ENCODE measurements at places on chromosomes 6 and 20.

- no peak for DNase-seq
These were observed 30.9 kb downstream of the HEBP2 start for GRCh38 chr6:138434925-138435324.

- DNase-seq = peak; percentile 53
These were observed 44.8 kb downstream of the TCP11 start for GRCh38 chr6:35096129-35096862.

DNA sequence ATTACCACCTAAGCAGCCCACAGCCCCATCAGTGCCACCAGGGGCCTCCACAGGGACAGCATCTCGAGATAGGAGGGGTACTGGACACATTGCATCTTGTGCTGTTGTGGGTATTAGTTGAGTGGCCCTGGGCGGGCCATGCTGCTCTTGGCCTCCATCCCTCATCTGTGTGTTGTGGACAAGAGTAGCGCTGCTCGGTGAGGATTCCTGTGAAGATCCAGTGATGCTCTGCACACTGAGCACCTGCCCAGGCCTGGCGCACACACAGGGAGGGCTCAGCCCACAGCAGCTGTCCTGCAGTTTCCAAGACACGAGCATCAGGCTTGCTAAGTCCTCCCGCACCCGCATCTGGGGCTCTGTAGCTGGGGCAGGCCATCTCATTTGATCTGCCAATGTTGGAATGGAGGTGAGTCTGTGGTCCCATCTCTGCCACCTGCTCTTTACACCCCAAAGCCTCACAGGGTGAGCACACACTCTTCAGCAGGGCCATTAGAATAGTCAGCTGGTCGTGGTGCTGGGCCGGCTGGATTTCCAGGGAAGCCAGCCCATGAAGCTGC, 32.0 kb downstream of the SPATA2 start:
- DNase-seq = no peak

DNA sequence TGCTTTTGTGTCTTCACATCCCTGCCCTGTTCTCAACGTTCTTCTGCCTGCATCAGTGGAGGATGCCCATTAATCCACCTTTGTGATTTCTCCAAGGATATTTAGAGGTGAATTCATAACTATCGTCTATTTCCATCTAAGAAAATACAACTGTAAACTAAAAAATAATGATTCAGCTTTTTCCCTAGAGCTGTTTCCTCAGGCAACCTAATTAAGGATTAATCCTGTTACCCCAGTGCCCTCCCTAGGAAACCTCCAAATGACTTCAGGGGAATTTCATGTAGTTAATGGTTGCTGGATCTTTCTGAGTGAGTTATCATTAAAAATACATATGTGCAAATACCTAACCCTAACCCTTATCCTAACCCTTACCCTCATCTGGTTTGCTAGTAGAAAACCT, 14.6 kb upstream of the AFDN start:
- no peak for DNase-seq

GRCh38 chr20:59322081-59322480, 21.7 kb downstream of the EDN3 start:
- no peak for DNase-seq

- peak; percentile 44 for DNase-seq
These were observed 8.8 kb upstream of the MOG start for GRCh38 chr6:29647927-29648642.

DNA sequence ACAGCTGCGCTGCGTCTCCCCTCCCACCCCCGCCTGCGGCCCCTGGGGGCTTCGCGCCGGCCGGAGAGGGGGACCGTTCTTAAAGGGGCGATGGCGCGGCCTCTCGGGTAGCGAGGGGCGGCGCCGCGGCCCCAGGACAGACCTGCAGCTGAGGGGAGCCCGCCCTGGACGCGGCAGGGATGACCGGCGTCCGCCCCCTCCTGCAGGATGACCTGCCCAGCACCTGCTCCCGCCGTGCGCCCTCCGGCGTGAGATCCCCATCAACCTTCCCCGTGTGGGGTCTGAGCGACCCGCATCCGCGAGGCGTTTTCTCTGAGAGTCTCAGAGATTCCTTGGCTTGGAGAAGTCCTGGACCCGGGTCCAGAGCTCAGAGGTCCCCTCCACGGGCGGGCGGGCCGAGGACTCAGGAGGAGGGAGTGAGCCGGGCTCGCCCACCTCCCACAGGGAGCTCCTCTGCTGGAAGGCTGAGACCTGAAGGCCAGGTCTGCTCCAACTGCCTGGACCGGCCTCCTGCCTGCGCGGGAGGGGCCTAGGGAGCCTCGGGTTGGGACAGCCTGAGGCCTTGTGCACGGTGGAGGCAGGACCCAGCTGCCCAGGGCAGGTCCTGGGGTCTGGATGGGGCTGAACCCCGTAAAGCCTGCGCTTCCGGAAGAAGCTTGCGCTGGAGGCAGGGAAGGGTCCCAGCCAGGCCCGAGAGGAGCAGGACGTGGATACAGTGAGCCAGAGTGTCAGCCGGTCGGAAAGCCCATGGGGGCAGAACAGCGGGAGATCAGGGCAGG, 532 bp upstream of the NKAIN4 start:
- no peak for DNase-seq

DNA sequence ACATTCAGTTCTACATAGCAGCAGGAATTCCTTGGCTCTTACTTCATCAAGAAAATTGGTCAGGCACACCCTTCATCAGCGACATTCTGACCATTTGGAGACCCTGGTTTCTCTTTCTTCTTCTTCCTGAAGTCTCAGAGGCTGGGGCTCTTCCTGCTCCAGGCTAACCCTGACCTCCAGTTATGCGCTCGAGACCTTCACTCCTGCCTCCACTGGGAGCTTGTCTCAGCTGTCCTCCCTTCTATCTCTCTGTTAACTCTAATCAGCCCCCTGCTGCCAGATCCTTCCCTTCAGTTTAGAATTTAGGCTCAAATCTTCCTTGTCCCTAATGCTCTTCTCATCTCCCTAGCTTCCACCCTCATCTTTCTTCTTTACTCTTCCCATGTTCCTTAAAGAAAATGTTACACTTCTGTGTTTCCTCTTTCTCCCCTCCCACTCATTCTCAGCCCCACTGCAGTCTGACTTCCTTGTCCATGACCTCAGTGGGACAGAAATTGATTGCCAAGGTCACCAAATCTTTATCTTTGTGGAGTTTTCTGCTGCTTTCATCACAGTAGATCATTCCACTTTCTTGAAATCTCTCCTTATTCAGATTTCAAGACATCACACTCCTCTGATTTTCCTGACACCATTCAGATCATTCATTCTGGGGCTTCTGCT, 8.4 kb upstream of the HLA-DOA start:
- no peak for DNase-seq

GRCh38 chr6:166597711-166598440, 11.4 kb upstream of the RAMACL start:
- peak; percentile 37 for DNase-seq

DNA sequence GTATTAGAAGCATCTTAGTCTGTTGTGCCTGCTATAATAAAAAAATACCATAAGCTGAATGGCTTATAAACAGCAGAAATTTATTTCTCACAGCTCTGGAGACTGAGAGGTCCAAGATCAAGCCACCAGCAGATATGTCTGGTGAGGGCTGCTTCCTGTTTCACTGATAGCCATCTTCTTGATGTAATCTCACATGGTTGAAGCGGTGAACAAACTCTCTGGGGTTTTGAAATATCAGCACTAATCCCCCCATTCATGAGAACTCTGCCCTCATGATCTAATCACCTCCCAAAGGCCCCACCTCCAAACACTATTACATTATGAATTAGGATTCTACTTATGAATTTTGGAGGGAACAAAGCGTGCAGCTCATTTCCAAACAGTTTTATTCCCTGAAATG, 11.6 kb upstream of the CLVS2 start:
- DNase-seq = no peak

DNA sequence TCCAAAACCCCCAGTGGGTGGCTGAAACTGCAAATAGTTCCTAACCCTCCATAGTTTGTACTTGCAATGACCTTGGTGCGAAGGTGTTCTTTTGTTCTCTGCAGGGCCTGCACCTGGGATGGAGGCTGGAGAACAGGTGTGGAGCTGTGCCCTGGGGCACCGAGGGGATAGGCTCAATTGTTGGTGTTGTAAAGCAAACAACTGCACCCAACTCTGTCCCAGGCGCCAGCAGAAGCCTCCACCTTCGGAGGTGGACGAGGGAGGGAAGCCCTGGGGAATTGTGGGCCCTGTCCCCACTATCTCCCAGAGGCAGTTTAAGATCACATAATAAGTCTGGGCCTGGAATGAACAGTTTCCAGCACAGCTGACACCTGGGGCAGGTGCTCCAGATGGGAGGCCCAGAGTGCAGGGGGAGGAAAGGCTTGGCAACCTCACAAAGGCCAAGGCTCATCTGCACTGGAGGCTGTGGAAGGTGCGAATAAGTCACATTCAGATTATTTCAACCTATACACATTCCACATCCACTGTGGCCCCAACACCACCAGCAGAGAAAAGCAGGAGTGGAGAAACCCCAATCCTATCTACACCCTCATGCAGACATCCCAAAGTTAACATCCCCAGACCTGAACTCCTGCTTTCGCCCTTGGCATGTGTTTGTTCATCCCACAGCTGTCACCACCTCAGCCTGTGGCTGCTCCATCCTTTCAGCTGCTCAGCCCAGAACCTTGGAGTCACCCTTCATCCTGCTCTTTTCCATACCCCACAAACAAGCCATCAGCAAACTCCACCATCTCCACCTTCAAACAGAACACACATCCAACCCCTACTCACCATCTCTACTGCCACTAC, 12.3 kb upstream of the CBFA2T2 start:
- DNase-seq = peak; percentile 81

DNA sequence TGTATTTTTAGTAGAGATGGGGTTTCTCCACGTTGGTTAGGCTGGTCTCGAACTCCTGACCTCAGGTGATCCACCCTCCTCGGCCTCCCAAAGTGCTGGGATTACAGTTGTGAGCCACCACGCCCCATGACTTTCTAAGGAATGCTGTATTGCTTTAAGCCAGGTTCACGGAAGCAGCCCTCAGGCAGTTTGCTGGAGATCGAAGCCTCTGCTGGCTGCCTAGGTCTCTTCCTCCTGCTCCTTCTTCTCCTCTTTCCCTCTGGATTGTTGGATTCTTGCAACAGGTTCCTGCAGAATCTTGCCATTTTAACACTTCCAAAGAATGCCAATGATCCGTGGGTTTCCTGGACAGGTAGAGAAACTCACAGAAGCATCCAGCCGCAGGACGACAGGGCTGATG, 29.3 kb upstream of the B4GALT5 start:
- no peak for DNase-seq

GRCh38 chr6:6752129-6752528, 163.6 kb downstream of the LY86 start:
- DNase-seq = no peak

DNA sequence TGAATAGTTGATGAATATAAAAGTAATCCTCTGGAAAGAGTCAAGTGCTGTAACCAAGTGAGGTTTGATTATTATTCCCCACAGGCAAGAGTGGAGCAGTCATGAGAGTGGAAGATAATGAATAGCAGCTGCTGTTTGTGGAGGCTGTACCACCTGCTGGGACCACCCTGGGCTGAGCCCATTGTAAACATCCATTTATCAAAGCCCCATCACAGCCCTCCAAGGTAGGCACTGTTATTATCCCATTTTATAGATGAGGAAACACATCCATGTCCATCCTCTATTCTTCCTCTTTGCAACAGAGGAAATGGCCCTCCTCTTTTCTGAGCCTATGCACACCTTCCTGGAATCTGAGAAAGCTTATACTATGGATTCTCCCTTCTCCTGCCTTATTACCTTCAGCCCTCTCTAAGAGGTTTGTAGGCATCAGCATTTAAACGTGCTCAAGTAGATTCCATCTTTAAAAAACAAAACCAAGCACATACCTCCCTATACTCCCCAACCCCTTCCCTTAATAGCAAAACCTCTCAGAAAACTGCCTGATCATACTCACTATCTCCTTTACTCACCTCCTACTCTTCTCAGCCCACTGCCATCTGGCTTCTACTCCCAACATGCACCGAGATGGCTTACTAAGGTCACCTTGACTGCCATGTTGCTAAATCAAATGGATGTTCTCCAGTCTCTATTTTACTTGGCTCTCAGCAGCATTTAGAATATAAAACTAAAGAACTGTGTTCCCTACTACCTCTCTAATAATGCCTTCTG, 37.1 kb downstream of the CDH22 start:
- DNase-seq = no peak

- DNase-seq = no peak
These were observed 24.1 kb downstream of the ALDH8A1 start for GRCh38 chr6:134925800-134926199.

- no peak for DNase-seq
These were observed 20.6 kb downstream of the MMP24OS start for GRCh38 chr20:35257175-35257909.

GRCh38 chr6:39059496-39060310, 11.1 kb downstream of the GLP1R start:
- DNase-seq = peak; percentile 77

- DNase-seq = no peak
These were observed 16.7 kb downstream of the ENTPD6 start for GRCh38 chr20:25212242-25212641.

- no peak for DNase-seq
These were observed 37.9 kb upstream of the RCAN2 start for GRCh38 chr6:46528961-46529750.

- peak; percentile 58 for DNase-seq
These were observed 4.5 kb upstream of the GPSM3 start for GRCh38 chr6:32196682-32197616.

DNA sequence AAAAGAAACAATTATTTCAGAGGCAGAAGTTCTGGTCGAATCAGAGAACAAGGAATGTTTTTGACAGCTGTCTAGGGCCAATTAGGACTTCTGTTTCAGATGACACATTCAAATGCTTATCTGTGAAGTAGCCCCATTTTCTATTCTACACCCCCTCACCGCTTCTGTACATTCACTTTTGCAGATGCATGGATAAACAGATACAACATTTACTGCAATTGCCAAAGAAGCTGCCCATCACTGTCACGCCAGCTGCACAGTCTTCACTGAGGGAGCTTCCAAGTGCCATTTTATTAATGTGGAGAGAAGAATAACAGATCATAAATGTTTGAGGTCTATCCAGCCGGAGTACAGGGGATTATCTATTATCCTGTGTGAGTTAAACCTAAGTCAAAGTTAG, 426.8 kb upstream of the ARID1B start:
- no peak for DNase-seq

DNA sequence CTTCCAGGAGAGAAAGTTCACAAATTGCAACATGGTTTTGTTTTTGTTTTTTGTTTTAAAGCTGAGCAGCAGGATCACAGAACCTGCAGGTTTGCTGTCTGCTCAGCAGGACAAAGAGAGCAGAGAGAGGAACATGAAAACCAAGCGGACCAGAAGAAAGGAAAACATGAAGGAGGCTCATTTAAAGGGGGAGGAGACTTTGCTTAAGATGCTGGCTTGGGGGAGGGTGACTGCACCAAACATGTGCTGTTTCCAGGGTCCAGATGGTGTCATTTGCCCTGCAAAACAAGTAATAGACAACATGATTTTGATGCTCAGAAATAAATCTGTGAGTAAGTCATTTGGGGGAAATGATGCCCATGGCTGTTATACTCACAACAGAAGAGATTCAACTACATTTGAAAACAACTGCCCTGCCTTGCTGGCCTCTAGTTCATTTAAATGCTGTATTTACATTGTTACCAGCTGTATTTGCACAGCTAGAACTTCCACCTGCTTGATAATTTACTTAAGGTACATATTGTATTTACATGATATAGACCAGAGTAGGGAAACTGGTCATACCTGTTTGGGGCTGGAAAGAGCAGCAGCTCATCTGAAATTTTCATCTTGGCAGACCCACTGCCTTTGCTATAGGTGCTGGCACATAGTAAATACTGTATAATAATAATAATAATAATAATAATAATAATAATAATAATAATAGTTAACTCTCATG, 32.2 kb upstream of the CHD6 start:
- DNase-seq = peak; percentile 98
